Midbrain (tissue), 1 donor: ENCODE measurements at places on chromosomes 7 and 10.

DNA sequence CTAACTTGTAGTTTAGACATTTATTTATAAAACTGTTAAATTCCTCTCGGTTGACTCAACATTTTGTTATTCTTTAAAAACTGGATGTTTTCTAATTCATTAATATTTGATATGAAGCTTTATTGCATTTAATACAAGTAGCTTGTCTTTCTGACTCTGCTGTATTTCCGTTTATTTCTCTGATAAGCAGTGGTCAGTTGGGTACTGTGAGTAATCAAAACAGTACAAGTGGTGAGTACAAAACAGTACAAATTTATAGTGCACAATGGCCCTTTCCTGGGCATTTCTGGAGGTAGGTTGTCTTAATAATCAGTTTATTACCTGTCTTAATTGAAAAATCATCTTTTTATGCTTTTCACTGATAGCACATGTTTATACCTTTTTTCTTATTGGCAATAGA, 182.7 kb downstream of the CCSER2 start:
- DNase-seq: no peak

DNA sequence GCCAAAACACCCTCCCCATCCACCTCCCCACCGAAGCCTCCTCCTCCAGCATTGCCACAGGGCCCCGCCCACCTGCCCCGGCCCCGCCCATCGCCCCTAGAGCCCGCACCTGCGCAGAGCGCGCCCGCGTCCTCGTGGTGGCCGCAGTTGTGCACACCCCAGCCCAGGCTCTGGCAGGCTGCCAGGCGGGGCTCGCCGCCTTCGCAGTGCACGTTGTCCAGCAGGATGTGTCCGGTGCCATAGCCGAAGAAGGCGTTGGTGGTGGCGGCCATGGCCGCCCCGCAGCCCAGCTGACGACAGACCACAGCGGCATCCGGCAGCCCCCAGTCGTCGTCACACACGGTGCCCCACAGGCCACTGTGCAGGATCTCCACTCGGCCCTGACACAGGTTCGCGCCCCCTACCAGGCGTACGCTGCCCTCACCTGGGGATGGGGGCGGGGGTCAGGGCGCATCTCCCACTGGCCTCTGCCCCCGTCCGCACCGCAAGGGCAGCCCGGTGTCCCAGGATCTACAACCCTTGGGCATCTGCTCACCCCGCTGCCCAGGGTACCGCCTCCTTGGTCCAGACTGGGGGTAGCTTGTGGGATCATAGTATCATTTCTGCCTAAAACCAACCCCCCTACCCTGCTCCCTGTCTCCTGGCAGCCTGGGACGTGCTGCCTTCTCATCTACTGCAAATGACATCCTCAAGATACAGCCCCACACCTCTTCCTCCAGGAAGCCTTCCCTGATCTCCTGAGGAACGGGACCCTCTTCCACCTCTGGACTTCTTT, 11.9 kb downstream of the SSC4D start:
- peak; percentile 37 for DNase-seq

DNA sequence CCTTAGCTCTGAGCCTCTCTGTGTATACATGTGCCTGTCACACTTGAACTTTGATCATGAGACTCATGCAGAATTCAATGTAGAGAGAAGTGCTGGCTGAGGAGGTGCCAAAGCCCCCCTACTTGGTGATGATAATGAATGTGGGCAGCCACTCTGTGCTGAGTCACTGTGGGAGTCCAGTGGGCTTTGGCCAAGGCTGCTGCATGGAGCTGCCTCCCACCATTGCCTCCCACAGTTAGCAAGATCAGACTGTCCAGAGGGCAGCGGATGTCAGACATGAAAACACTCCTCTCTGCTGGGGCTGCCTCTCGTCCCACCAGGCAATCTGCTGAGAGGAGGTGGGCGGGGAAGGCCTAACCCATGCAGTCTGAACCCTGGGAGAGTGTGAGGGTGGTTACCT, 180.3 kb downstream of the SH2D4B start:
- DNase-seq: no peak

GRCh38 chr10:97895915-97896314, 46.3 kb downstream of the GOLGA7B start:
- DNase-seq: no peak

- no peak for DNase-seq
Observed at GRCh38 chr10:69568472-69569395, 4.5 kb downstream of the NEUROG3 start.

GRCh38 chr10:31709028-31709427, 219.6 kb downstream of the ARHGAP12 start:
- DNase-seq: no peak

- no peak for DNase-seq
Observed at GRCh38 chr7:97623333-97623732, 108.6 kb upstream of the TAC1 start.

DNA sequence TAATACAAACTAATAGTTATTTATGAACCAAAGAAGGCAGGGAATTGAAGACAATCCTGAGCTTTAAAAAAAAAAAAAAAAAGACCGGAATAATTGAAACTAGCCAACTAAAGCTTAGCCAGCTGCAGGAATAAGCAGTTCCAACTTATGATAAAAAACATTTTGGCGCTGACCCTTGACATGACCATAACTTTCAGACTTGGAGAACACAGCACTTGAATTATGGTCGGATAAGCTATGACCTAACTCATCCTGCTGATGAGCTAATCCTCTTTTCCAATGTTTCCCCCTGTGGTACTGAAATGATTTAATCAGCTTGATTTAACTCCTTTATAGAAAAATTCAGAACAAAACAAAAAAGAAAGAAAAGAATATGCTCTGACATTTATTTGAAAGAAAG, 181.8 kb downstream of the DGKB start:
- DNase-seq: no peak

DNA sequence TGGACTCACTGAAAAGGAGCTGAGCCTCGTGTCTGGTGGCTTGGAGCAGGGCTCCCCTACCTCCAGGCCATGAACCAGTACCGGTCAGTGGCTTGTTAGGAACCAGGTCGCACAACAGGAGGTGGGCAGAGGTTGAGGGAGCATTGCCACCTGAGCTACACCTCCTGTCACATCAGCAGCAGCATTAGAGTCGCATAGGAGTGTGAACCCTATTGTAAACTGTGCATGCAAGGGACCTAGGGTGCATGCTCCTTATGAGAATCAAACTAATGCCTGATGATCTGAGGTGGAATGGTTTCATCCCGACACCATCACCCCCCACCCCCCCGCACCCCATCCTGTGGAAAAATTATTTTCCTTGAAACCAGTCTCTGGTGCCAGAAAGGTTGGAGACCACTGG, 50.4 kb downstream of the TSPAN15 start:
- no peak for DNase-seq

- DNase-seq: no peak
Observed at GRCh38 chr7:120412139-120413050, 139.4 kb downstream of the KCND2 start.

GRCh38 chr7:33745934-33746333, 159.4 kb upstream of the BMPER start:
- no peak for DNase-seq

DNA sequence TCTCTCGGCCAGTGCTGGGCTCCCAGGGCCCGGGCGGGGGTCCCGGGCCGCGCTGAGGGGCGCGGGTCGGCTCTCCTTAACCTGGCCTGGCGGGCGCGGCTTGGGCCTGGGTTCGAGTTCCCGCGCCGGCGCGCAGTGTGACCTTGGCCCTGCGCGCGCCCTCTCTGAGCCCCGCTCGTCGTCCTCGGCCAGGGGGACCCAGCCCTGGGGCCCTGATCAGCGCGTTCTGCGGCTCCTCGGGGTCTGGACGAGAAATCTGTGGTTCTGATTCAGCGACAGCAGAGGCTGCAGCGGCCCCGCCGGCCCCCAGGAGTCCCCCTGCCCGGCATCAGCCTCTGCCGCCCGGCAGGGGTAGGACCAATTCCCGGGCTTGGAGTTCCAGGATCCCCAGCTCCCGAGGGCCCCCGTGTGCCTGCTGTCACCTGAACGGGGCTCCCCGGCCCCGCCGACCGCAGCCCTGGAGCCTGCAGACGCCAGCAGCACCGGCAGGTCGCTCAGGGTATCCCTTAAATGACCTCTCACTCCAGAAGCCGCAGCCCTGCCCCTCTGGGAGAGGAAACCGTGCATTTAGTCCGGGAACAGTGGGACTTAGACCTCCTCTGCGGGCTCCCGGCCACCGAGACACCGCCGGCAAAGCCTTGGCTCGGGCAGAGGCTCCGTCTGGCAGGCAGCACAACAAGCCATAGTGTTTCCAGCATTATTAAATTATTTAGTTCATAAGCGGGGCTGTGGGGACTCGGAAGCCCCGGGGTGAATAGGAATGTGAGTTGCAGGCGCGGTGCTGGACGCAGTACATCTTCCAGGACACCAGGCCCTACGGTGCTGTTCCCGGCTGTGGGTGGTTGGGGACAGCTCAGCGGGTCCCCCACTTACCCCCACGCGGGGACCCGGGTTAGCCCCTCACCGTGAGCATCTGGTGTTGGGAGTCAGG, 572 bp downstream of the CHST12 start:
- peak; percentile 44 for DNase-seq

GRCh38 chr10:119555178-119555784, 12.8 kb upstream of the RGS10 start:
- DNase-seq: no peak

DNA sequence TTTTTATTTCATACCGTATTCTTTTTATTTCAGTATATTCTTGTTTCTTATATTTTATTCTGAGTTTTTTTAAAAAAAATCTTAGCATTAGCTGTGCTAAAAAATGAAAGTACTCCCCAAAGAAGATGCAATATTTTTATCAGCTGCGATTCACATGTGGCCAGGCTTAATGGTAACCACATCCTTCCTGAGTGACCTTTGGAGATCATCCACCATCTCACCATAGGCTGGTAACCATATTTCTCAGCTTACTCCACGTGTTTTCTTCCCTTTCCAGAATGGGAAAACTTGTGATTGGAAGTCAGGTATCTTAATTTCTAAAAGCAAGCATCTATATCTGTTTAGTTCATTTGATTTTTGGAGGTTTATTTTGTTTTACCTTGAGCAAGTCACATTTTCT, 18.8 kb upstream of the LIPM start:
- no peak for DNase-seq

GRCh38 chr10:116151076-116151475, 121.9 kb downstream of the GFRA1 start:
- DNase-seq: no peak

DNA sequence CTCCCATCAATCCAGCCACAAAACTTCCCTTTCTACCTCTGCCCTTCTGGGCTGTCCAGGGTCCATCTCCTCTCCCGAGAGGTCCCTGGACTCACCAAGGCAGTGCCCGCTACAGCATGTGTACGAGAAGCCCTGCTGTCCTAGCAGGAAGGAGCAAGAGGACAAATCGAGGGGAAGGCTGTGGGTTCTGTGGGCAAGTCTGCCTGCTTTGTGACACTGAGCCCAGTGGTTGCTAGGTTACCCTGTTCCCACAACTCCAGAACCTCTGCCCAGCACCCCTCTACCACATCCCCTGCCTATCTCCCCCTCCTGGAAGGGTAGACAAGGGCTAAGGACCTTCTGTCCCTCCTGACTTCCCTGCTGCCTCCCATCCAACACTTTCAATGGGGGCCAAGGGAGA, at the start of gene TBATA:
TBATA (minus strand) TSS at position 188 of the 400 bp plus-strand sequence. CDS start 1,998 bp downstream, outside the sequence.
- DNase-seq: no peak

DNA sequence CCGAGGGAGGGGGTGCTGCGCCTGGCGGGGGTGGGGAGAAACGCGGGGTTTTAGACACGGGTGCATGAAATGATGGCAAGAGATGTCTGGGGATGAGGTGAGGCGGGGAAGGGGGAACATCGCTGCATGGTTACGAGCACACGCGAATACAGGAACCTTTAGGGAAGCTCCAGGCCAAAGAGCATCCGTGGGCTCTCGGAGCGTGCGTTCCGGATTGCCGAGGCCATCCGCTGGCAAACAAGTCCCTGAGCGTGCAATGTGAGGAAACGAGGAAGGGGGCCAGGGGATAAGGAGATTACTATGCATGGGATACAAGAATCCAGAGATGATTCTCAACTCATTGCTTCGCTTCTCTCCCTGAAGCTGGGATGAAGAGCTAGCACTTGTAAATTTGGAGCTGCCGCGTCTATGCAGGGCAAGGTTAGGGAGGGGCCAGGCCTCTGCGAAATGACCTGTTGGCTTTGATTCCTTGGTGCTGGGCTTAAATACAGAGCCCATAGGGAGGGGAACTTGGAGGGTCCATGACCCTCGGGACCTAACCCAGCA, 520 bp upstream of the WNT2 start:
- DNase-seq: no peak

GRCh38 chr10:75956624-75957023, 525.2 kb downstream of the LRMDA start:
- DNase-seq: no peak

DNA sequence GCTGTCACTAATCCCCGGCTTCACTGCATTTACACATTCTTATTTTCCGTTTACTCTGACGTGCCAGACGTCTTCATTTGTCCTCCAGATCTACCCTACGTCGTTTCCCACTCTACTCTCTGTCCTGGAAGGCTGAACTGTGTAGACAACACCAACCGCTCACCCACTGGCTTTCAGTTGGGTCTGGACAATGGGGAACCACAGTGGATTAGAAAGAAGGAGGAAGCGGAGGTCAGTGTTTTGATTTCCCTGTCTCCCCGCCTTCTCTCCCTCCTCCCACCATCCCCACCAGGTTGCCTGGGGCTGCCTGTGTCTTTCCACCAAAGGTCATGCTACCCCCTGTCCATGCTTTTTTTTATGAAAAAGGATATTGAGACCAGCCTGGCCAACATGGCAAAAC, 14.0 kb upstream of the CTBP2 start:
- DNase-seq: no peak

GRCh38 chr10:470339-471003, 219.0 kb downstream of the DIP2C start:
- DNase-seq: no peak

DNA sequence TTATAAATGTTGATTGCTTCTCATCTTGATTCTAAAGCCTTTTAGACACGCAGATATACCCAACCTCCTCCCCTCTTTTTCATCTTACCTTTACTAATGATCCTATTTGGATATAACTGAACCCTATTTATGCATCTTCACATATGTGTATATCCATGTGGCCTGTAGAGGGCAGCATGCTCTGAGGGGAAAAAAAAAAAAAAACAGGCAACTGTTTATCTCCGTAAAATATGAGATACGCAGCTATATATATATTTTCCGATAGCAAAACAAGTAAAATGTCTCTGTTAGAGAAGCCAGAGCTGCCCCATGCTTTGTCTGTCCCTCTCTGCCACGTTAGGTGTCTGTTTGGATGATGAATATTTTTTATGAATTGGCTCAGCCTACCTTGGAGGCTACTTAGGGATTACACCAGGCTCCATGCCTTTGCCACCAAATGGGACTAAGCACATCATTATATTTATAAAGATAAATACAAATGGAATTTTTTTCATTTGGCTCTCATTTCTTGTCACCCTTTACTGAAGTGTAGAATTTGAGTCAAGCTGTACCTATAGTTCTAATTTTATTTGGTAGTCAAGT, 174.8 kb upstream of the FZD1 start:
- peak; percentile 25 for DNase-seq

- DNase-seq: no peak
Observed at GRCh38 chr10:22174442-22174841, 43.4 kb downstream of the EBLN1 start.

DNA sequence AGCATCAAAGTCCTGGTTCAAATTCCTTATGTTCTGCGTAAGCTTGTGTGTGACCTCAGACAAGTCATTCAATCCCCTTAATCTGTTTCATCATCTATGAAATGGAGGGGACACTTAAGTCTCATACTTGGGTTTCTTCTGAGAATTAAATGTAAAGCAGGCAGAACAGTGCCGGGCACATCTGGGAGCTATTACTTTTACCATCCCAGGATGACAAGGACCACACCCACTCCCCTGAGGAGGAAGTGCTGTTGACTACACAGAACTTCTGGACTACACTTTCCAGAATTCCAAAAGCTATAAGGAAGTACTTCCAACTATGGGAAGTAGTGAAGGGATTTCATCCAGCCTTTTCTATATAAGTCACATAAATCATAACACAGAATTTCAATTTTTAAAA, 294.9 kb downstream of the IPMK start:
- DNase-seq: no peak
